ENCODE measurements at places on chromosomes 6 and 20.

- DNase-seq = no peak
These were observed 76.3 kb downstream of the BCAS1 start for GRCh38 chr20:53994088-53994487.

DNA sequence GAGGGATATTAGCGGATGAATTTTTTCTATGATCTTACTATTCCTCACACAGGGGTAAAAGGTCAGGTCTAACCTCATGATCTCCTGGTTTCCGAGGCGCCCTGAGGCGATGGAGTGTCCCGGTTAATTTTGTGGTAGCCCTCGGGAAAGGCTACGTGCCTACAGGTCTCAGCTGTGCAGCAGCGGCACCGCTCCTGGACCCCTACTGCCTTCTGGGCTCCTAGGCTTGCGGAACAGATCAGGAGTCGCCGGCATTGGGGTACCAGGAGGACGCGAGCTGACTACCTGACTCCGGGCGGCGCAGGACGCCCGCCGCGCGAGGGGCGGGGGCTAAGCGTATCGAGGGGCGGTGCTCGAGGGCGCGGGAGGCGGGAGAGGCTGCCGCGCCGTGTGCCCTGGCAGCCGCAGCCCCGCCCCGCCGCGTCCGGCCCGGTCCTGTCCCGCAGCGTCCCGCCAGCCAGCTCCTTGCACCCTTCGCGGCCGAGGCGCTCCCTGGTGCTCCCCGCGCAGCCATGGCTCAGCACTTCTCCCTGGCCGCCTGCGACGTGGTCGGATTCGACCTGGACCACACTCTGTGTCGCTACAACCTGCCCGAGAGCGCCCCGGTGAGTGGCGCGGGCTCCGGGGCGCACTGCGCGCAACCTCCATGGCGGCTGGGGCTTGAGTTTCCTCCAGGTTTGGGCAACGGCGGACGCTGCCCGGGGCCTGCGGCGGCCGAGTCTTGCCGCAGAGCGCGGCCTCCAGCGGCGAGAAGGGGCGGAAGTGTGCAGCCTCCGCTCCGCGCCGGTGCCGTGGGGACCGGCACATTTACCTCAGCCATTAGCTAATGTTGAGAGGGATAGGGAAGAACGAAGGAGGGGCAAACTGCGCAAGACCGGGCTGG is at the start of gene NT5DC1:
Gene NT5DC1 (plus strand): TSS at position 435 of the 883 bp plus-strand sequence. CDS start 78 bp downstream, at position 513.
- peak; percentile 94 for DNase-seq

DNA sequence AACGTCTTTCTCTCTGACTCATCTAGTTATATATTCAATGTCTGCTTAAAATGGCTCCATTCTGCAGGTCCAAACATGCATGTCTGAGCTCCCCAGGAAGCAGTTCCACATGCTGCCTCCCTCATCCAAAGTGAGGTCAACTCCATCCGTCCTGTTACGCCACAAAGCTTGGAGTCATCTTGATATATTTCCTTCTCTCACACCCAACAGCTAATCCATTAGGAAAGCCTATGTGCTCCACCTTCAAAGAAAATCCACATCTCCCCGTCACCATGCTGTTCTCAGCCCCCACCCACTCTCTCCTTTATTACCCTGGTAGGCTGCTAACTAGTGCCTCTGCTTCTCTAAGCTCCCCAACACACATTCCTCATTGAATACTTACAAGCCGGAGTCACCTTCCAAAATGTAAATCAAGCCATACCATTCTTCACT is 130.2 kb upstream of the SYNDIG1 start:
- no peak for DNase-seq

- DNase-seq = no peak
These were observed 124.3 kb downstream of the MYLK4 start for GRCh38 chr6:2626401-2626800.

GRCh38 chr20:5056801-5057599 is 55.7 kb upstream of the SLC23A2 start:
- peak; percentile 72 for DNase-seq

GRCh38 chr6:148697895-148698440 is 48.9 kb upstream of the UST start:
- DNase-seq = no peak

DNA sequence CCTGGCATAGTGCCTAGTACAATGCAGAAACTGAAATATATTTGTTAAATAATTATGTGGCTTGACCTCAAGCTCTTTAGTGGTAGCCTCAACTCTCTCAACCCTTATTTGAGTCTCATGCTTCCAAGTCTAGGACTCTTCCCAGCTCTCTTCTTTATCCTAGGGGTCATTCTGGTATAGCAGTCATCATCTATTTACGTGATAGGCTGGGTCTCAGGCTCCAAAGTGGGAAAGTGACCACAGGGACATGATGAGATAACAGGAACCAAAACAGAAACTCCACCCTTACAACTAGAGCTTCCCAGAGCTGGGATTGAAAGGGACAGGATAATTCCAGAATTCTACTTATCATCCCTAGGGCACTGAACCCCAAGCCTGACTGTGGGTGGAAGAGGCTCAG is 17.7 kb upstream of the MAP3K7 start:
- DNase-seq = no peak

GRCh38 chr6:21455071-21455470 is 138.5 kb upstream of the SOX4 start:
- DNase-seq = no peak

GRCh38 chr20:16580147-16580546 is 6.9 kb upstream of the KIF16B start:
- no peak for DNase-seq

GRCh38 chr6:169452869-169453620 is 199.4 kb upstream of the THBS2 start:
- DNase-seq = no peak

- DNase-seq = no peak
These were observed 2.3 kb downstream of the FAM184A start for GRCh38 chr6:119076173-119076572.

GRCh38 chr6:84066536-84066935 is 33.0 kb downstream of the MRAP2 start:
- DNase-seq = no peak

All from GM13977 (cell line).